ENCODE measurements at places on chromosomes 12 and 14.

- DNase-seq: no peak
Measured at GRCh38 chr14:37992499-37992898, 215.2 kb upstream of the SSTR1 start.

DNA sequence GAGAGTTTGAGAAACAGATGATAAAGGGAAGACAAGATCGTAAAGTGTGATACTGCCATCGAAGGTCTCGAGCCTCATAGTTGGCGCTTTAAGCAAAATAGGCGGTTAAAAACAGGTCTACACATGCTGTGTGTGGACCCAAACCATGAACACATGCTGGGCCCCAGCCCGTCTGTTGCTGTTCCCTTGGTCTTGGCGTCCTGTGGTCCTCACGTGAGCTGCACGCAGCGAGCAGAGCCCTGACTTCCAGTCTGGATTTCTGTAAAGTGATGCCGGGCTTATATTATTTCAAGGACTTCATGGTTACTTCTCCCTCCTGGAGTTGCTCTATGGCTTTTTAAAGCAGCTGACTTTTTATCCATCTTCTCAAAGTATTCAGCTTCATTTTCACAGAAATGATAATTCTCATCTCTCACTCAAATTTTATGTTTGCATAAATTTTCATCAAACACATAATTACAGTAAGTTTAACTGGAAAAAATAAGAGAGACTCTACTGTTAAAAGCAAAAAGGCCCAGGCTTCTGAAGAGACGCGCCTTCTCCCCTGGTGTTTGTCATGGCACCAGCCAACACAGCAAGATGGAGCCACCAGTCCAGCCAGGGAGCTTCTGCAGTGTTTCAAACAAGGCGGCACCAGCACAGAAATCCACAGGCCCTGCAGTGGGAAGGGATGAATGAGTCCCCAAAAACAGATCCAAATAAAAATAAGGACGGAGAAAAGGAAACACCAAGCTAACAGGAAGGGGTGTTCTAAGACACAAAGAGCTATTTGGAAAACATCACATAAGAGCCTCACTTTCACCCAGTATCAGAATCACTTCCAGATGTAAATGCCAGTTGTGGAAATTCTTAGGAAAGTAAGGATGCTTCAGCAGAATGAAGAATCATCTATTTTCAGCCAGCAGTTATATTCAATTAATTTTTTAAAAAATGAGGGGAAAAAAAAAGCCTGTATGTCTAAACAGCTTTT is 24.9 kb downstream of the SFSWAP start:
- DNase-seq: peak; percentile 27

DNA sequence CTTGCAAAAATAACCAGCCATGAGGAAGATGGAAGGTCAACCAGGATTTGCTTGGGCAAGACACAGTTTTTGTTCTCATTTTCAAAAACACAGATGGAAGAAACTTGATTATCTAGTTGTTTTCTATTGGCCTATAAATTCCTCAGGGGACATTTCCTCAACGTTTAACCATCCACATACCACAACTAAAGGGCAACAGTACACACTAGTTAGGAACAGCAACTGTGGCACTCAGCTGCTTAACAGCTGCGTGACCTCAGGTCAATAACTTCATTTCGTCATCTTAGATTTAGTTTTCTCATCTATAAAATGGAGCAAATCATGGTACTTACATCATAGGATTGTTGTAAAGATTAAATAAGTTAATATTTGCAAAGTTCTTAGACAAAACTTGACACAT is 18.7 kb downstream of the SSTR1 start:
- peak; percentile 47 for DNase-seq

GRCh38 chr14:77707355-77707723 is 484 bp downstream of the ALKBH1 start:
- peak; percentile 39 for DNase-seq

DNA sequence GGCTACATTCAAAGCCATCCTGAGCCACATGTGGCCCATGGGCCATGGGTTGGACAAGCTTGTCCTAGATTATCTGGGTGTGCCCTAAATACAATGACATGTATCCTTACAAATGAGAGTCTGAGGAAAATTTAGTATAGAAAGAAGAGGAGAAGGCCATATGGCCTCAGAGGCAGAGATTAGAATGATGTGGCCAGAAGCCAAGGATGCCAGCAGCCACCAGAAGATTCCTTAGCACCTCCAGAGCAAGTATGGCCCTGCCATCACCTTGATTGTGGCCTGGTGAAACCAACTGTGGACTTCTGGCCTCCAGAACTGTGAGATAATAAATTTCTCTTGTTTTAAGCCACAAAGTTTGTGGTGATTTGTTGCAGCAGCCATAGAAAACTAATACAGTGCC is 436.9 kb downstream of the RGS6 start:
- no peak for DNase-seq

Measured in foreskin fibroblast (primary cell).